ENCODE measurements at places on chromosomes 2 and 18.

DNA sequence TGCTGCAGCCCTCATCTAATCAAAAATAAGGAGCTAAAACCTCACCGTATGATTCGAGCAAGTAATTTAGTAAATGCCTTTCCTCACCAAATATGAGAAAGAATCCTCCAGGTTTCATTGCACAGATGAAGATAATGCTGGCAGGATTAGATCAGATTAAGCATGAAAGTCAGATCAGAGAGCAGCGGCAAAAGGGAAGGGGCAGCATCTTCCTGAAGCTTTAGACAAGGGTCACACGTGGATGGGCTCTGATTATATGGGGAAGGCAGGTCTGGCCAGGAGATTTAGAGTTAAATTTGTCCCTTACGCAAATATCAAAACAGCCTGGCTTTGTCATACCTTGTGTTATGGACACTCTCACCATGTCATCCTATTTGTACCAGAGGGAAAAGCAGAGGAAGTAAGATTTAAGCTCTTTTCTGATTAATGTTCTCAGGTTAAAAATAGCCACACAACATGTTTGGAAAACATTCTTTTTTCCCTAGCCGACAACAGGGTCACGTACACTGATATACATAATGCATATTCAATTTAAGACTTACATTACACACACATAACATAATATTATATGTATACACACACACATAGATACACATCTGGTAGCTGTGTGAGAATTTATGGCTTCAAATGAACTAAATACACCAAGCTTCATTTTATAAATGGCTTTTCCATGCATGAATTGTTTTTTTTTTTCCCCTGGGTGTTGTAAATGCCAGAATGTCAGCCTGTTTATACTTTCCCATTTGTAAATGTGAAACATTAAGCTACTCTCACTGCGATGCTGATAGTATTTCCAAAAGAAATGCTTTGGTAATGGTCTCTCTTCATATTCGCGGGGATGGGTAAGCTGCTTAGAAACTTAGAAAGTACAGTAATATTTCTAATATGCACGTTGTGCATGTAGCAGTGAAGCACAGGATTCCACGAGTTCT lies 196.3 kb upstream of the SIX3 start:
- DNase-seq: no peak

- DNase-seq: no peak
These were observed 3.3 kb upstream of the ALLC start for GRCh38 chr2:3654531-3655225.

DNA sequence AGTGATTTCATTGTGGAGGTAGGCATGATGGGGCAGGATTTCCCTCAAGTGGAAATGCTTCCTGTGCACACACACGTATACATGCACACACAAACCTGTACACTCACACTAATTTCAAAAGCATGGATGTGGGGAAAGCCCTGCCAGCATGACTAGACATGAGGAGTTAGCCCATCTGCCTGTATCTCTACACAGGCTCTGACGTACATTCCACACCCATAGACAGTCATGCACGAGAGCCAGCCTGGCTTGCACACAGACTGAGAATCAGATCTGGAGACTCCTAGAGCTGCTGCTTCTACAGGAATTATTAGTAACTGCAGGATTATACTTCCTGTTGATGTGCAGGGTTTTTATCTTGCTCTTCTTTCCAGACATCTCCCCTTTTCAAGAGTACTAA lies 27.3 kb upstream of the NFU1 start:
- DNase-seq: no peak

DNA sequence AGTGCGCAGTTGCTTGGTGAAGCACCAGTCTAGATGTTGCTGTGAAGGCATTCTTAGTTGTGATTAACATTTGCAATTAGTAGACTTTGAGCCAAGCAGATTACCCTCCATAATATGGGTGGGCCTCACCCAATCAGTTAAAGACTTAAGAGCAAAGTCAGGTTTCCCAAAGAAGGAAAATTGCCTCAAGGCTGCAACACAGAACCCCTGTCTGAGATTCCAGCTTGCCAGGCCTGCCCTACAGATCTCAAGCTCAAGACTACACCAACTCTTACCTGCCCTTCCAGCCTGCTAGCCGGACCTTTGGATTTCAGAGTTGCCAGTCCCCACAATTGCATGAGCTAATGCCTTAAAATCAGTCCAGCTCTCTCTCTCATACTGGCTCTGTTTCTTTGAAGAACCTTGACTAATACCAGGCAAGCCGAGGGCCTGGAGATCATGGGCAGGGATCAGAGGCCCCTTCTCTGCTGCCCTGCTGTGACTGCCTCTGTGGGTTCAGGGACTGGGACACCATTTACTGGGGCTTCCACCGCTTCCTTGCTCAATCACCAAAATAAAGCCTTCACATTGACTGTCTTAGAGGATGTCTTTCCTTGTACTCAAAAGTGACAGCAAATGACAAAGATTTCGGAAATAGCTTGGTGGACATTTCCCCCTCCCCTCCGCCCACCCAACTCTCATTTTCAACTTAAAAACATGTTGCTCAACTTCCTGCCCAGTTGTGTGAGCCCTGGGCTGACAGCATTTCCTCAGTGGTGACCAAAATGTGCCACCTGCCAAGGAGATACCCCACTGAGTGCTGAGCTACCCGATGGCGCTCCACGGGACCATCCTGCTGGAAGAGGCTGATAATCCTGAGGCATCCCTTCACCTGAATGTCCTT lies 86.7 kb downstream of the GALNT14 start:
- no peak for DNase-seq

GRCh38 chr18:2979871-2980790 lies 32.8 kb downstream of the LPIN2 start:
- DNase-seq: no peak

- no peak for DNase-seq
These were observed 380.0 kb downstream of the METTL4 start for GRCh38 chr18:2191180-2191790.

GRCh38 chr2:18435426-18436037 lies 124.9 kb downstream of the RDH14 start:
- no peak for DNase-seq

GRCh38 chr18:13564579-13564978 lies 161.8 kb downstream of the FAM210A start:
- DNase-seq: no peak

DNA sequence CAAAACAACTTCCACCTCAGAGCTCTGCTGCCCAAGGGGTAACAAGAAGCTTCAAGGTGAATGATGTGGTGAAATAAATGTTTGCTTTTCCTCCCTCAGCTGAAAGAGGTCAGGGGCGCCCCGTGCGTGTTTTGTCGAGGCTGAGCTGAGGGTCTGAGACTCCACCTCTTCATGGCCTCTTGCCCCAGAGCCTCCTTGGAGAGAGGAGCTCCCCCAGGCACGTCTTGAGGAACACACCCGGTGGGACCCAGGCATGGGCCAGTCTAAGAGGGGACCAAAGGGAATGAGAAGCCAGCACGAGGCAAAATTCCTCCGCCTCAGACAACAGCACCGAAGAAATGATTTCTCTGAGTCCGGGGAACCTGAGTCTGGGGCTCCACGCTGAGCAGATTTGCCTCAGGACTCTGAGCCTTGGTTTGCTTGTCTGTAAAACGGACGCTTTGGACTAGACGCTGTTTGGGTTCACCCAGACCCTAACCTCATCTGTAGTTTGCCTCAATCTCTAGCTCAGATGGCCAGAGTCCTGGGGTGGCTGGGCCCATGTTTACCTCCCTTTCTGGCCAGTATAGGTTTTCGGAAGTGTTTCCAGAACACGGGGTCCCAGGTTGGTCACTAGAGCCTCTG lies 56.4 kb upstream of the ODC1 start:
- no peak for DNase-seq

DNA sequence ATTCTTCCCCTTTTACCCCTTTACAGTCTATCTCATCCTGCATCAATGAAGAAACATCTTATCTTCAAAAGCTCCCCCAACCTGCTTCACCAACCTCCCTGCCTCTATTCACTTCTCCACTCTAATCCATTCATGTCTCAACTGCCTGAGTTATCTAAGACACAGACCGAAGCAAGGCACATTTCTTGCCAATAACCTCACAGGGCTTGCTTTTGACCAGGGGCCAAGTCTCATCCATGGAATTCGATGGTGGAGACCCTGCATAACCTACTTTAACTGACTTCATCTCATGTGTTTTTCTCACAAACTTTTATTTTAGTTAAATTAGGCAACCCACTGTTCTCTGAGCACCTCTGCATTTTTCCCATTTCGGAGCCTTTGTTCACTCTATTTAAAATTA lies 69.7 kb downstream of the MYCN start:
- no peak for DNase-seq

- no peak for DNase-seq
These were observed 11.7 kb upstream of the GRHL1 start for GRCh38 chr2:9939587-9940485.

Measured in CMK (cell line).